ENCODE measurements at places on chromosomes 13 and 19.
A peak's percentile ranks its signal among the peaks of the same experiment; 100 is the strongest.

GRCh38 chr19:46697204-46697960, 19.5 kb downstream of the PRKD2 start:
- DNase-seq = peak; percentile 24

GRCh38 chr13:114124921-114125320, 7.5 kb downstream of the RASA3 start:
- DNase-seq = peak; percentile 69

DNA sequence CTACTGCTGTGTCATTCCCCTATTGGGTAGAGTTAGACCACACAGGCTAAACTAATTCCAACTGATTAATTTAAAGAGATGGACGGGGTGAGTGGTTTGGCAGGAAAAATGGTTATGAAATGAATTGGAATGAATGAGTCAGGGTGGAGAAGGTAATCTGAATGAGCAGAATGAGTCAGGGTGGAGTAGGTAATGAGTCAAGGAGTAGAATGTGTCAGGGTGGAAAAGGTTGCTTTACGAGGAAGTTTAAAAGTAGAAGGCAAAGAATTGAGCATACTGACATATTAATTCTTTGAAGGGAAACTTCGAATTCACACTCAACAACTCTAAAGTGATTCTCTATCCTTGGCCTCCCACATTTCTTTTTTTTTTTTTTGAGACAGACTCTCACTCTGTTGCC, 12.7 kb upstream of the ZNF121 start:
- no peak for DNase-seq

DNA sequence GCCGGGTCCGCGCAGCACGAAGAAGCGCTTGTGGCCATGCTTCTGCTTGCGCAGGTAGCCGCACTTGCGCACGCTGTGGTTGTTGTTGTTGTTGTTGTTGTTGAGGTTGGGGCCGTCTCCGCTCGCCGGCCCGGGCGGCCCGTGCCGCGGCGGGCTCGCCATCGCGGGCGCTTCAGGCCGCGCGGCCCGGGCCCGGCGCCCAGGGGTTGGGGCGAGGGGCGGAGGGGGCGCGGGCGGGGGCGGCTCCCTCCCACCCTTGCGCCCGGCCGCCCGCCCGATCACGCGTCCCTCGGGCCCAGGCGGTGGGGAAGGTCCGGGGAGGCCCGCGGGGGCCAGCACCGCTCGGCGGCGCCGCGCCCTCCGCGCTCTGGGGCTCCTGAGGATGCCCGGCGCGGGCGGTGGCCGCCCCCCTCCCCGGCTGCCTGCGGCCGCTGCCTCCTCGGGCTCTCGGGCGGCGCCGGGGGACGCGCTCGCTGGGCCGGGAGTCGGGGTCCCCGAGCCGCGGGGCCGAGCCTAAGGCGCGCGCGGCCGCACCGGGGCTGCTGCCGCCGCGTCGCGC, 412 bp downstream of the IRS2 start:
- DNase-seq = no peak

- DNase-seq = no peak
These were observed 350.9 kb upstream of the NBEA start for GRCh38 chr13:34591129-34591528.

DNA sequence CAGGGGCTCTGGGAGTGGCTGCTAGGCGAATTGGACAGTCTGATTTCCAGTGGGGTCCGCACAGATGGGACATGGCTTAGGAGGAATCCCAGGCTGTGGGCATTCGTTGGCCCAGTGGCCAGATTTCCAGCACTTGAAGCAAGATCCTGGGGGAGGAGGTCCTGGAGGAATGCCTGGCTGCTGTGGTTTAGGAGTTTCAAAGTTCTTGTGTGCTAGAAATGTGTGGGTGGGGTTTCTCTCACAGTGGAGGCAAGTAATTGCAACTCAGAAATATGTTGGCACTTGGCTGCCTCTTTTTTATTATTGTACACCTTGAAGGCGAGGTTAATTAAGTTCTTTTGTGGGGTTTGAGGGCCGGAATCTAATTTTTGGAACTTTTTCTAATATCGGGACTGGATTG, 17.1 kb downstream of the IGFL3 start:
- DNase-seq = no peak

GRCh38 chr19:1093811-1094553, 1.2 kb downstream of the POLR2E start:
- no peak for DNase-seq

Data from stimulated activated CD4-positive, alpha-beta T cell treated with anti-CD3 and anti-CD28 coated beads, TNF-alpha, amount 100 ng/mL, for 24 hours (primary cell).